Liver (tissue), 10 donors: ENCODE measurements at places on chromosomes 7 and 10.

DNA sequence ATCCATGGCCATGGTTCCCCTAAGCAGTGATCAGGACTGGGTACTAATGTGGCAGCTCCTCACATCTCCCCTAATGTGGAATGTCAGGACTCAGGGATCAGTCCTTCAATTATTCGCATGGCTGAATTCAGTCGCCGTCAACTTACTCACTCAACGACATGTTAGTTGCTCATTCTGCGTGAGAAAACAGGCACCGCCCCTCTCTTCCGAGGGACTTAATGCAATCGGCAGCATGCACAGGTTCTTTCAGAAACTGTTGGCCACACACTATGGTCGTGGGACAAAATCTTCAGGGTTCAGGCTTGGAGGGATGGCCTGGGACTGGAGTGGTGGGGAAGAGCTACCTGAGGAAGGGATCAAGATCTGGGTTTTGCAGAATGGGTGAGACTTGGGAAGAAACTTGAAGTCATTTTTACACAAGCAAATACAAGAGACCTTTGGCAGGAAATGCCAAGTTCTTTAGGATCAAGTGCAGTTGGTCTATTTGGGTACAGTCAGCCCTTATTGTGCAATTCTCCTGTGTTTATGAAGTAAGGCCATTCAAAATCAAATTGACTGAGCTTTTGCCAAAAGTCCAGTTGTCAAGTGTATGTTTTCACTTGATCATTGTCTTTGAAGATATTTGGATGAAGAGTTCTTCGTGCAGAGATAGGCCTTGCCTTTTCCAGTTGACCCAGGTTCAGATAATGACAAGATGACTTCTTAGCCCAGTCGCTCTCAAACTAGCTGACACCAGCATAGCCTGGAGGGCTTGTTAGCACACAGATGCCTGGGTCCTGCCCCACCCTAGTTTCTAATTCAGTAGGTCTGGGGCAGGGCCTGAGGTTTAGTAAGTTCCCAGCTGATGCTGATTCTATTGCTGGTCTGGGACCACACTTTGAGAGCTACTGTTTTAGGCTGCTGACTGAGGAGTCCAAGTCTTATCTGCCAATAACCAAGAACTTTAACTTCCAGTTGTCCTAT, 48.5 kb downstream of the LRRC18 start:
- no peak for DNase-seq

- no peak for DNase-seq
Observed at GRCh38 chr7:88109612-88110011, 110.2 kb downstream of the SRI start.

DNA sequence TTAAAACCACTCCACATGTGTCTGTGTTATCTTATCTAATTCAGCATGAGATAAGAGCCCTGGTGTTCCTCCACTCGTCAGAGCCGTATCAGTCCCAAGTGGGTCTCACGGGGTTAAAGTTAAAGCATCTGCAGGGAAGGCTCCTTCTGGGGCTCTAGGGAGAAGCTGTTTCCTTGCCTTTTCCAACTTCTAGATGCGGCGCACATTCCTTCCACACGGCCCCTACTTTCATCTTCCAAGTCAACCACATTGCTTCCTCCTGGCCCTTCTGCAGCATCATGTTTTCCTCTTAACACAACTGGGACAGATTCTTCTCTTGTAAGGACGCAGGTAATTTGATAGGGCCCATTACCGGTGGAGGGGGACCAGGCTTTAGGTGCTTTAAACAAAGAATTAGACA, 620.1 kb upstream of the DPP6 start:
- no peak for DNase-seq

DNA sequence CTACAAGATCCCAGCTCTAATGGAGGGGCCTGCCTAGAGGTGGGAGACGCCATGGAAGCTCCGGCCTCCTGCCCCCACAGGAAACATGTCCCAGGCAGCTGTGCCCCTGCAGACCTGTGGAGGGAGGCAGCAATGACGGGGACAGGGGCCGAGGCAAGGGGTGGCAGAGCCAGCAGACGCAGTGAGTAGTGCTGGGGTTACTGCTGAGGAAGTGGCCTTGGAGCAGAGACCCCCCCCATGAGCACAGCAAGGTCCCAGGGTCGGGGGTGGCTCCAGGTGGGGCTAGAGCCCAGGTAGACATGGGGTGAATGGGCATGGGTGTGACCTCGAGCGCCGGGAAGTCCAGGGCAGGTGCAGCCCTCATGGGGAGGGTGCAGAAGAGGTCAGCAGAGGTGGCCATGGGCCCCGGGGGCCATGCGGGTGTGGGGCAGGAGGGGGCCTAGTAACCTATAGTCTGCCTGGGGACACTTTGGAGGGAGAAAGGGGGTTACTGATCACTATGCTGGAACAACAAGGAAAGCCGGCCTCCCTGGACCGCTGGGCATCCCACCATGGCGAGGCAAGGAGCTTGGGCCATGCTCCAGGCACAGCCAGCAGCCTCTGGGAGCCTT, 45.5 kb downstream of the JAKMIP3 start:
- no peak for DNase-seq

DNA sequence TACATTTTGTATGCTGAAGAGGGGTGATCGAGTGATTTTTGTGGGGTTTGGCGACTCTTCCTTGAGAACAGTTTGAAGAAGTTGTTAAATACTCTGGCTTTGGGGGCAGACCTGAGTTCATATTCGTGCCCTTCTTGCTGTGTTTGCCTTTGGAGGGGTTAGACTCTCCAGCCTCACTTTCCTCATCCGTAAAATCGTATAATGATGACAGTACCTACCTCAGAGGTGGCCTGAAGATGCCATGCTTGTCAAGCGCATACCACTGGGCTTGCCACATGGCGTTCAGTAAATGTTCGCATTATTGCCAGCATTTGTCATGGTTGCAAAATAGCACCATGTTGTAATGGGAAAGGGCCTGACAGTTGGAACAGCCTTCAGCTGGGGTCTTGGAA, 1.3 kb downstream of the STK17A start:
- no peak for DNase-seq
